Effector CD8-positive, alpha-beta T cell (primary cell): ENCODE measurements at places on chromosomes 4 and X.
A peak's percentile ranks its signal among the peaks of the same experiment; 100 is the strongest.

GRCh38 chrX:108186811-108187210, 95.2 kb downstream of the ATG4A start:
- no peak for DNase-seq

- no peak for DNase-seq
These were observed 642.3 kb upstream of the BOD1L1 start for GRCh38 chr4:14269824-14270223.

DNA sequence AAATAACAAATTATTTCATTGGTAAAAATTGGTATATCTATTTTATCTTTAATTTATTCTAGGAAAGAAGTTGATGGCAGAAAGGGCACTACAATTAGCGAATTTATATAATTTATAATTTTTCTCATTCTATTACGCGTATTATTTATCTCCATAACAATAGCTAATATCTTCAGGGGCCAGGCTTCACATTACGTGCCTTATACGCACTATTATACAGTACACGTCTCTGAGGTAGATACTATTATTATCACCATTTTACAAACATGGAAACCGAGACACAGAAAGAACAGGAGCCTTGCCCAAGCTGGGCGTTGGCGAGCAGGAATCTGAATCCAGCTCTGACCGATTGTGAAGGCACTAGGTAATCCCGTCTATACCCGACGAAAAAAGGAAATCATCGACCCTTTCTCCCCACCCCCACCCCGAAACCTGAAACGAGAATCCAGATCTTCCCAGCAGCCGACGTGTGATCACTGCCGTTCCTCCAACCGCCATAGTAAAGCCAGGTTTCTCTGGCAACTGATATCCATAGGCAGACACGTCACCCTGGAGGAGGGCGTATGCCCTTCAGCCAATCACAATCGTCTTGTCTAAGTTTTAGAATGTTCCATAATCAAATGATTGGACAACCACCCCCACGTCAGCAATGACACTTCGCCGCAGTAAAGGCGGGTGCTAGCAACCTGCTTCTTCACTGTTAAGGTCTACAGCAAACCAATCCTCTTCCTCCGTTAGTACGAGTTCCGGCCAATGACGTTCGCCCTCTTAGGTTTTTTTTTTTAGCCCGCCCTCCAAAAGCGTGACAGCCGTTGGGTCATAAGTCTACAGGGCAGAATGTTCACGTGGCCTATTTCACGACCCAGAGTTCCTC, at the start of gene MORF4L2:
Gene MORF4L2 (minus strand): TSS at position 501 of the 874 bp plus-strand sequence. CDS start 9,672 bp downstream, outside the sequence.
- DNase-seq: peak; percentile 79

- no peak for DNase-seq
These were observed 104.9 kb downstream of the SLIT2 start for GRCh38 chr4:20356565-20356964.

GRCh38 chr4:87982446-87983010, 7.0 kb downstream of the SPP1 start:
- DNase-seq: no peak
